ENCODE measurements at places on chromosomes 2 and 18.

DNA sequence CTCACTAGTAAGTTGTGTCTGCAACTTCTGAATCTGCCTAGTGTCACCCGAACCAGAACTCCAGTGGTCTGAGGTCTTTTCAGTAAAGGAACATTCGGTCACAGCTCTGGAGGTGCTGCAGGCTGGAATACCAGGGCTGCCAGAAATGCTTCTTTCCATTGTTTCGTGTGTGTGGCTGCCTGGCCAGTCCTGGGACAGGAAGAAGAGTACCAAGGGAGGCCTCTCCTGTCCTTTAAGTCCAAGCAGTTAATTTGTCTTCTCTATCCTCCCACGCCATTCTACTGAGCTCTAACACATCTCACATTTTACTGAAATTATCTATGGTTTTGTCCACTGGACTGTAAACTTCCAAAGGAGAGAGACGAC lies 196.0 kb downstream of the LNPK start:
- no peak for DNase-seq

- peak; percentile 88 for DNase-seq
Observed at GRCh38 chr2:108412995-108413710, 35.4 kb downstream of the SULT1C4 start.

DNA sequence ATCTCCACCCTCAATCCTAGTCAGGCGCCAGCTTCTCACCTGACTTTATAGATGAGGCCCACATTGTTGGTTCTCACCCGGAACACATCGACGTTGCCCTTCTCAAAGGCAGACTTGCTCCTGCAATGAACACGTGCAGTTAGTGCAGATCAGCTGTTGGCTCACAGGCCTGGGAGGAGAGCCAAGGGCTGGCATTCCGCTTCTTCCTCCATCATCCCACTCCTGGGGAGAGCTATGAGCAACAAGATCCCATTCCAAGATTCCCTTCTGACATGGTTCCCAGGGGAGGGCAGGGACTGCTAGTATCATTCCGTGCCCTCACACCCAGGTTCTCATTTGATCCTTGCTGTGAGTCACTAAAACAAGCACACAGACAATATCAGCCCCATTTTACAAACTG lies 15.1 kb downstream of the LOXHD1 start:
- DNase-seq: no peak

DNA sequence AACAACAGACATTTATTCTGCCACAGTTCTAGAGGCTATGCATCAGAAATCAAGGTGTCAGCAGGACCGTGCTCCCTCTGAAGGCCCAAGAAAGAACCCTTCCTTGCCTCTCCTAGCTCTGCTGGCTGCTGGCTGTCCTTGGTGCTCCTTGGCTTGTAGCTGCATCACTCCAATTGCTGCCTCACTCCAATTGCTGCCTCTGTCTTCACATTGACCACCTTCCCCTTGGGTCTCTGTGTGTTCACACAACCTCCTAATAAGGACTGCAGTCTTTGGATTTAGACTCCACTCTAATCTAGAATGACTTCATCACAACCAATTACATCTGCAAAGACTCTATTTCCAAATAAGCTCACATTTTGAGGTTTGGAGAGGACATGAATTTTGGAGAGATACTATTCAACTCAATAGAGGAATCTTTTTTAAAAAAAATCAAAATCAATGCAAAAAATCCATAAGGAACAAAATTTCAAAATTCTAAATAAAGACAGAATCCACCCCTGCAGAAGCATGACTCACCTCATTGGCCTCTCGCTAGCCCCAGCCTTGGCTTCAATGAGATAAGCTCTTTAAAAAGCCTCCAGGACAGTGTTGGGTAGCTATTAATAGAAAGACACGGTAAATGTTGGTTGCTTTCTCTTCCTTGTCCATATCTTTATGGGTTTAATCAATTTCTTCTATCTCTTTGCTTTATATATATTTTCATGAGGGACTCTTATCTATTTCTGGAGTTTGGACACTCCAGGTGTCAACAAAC lies 267.6 kb upstream of the MGAT5 start:
- DNase-seq: peak; percentile 6

GRCh38 chr2:161199912-161200701 lies 39.9 kb downstream of the TANK start:
- DNase-seq: no peak

GRCh38 chr18:25724997-25725396 lies 365.4 kb downstream of the SS18 start:
- no peak for DNase-seq

- no peak for DNase-seq
Observed at GRCh38 chr2:149737896-149738295, 150.3 kb upstream of the MMADHC start.

DNA sequence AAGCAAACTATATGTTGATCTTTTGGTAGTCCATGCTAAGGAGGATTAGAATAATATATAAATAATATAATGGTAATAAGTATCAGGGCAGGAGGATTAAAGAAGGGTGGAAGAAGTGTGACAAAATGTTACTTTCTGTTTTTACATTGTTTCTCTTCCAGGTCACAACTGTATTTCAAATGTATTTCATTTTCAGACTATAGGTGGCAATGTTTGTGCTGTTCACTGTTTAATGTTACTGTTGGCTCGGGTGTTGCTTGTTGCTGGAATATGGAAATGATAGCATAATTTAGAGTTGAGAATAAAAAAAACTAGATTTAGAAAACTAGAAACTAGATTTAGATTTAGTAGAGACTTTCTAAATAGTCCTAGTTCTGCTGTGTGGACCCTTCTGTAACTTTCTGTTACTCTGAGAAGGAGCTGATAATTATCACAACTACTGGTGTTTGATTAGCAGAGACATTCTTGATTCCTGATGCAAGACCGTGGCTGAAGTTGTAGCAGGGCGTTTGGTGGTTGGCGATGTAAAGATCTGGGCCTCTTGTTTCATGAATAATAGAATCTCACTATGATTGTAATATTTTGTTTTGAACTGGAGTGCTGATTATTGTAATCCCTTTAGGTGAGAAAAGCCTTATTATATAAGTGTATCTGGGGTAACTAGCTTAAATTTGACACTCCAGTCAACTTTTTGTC lies 7.9 kb downstream of the NEDD4L start:
- DNase-seq: peak; percentile 22

DNA sequence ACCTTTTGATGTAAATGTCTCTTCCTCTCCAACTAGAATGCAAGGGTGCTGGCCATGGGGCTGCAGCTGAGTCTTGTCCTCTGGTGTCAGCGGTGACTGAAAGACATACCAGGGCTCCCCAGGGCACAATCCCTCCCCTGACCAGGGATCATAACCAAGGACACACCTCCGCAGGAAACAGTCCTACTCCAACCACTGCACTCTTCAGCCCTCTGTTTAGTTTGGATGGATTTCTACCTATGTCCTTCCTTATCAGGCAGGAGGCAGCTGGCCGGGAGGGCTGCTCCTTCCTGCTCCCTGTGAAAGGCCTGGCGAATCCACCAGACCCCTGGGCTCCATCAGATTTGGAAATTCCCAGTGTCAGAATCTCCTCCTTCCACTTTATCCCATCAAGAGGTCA lies 185.2 kb upstream of the ID2 start:
- no peak for DNase-seq

- DNase-seq: no peak
Observed at GRCh38 chr2:71552356-71552755, 99.0 kb downstream of the DYSF start.

DNA sequence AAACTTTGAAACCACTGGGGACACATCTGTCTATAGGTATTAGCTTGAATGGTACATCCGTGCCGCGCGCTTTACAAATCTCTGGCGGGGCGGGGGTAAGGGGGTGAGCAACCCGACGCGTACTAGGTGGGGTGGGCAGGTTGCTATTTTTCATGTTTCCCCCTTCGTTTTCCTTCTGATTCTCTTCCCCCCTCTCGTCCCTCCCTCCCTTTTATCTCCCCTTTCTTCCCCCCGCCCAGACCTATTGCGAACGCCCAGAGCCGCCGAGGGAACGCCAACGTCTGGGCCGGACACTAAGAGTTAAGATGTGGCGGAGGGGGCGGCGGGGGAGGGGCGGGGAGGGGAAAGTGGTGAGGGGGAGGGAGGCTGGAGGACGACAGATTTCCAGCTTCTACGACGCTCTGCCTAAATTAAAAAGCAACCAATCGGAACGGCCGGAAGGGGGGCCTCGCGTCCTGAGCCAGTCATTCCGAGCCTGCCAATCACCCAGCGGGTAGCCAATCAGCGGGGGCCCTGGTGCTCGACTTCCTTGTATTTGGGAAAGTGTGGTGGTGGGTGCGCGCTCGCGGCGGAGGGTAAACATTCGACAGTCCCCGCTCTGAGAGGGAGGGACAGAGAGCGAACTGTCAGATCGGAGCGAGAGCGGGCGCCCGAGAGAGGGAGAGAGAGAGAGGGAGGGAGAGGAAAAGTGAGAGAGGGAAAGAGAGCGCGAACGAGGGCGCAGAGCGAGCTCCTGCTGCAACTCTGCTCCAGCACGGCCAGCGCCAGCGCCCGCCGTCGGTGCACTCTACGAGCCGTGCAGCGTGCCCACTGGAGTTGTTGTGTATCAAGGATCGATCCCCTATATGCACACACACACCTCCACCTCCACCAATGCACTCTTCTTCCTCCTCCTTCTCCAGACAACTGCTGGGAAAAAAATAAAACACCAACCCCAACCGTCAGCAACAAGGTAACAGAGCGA lies at the start of gene POU3F3:
Gene POU3F3, plus strand, starts transcription at position 582 of the 964 bp plus-strand sequence. CDS start 1,396 bp downstream, outside the sequence.
- DNase-seq: peak; percentile 96

DNA sequence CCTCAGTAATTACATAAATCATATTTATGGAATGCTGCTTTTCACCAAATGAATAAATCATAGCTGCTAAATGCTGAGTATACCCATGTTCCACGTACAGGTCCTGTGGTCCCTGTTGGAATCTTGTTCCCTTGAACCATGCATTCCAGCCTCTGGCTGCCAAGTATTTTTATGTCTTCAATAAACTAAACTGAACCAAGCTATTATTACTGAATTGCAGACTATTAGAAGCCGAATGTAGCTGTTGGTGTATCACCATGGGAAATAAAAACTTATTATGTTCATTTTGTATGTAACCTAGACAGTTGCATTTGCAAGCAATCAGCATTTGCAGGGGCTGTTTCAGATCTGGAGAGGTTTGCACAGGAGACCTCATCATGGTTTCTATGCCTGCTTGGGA lies 362.4 kb downstream of the ADCYAP1 start:
- DNase-seq: no peak

GRCh38 chr2:62569907-62570841 lies 64.2 kb upstream of the TMEM17 start:
- DNase-seq: peak; percentile 94

DNA sequence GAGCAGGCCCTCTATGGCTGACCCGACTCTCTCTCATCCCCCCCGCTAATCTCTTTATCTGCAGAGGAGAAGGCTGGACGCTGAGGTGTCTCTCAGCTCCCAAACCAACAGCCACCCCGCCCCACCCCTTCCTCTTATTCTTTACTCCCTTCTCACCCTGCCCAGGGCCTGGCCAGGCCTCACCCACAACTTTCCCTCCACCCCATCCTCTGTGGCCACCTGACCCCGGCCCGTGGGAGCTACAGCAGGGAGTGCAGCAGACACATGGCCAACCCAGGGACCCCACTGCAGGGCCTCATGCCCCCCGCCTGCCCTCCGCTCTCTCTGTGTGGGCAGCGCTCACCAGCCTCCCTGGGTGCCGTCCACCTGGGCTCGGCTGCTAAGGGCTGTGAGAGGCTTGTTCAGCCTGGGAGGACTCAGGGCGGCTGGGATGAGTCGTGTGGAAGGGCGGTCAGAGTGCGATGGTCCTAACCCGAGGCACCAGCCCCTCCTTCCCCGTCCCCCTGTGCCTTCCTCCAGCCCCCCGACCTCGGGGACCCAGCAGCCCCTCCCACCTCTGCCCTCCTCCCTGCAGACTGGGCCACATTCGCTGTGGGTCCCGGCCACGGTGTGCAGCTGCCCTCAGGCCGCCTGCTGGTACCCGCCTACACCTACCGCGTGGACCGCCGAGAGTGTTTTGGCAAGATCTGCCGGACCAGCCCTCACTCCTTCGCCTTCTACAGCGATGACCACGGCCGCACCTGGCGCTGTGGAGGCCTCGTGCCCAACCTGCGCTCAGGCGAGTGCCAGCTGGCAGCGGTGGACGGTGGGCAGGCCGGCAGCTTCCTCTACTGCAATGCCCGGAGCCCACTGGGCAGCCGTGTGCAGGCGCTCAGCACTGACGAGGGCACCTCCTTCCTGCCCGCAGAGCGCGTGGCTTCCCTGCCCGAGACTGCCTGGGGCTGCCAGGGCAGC lies 6.8 kb downstream of the NEU4 start:
- DNase-seq: no peak

DNA sequence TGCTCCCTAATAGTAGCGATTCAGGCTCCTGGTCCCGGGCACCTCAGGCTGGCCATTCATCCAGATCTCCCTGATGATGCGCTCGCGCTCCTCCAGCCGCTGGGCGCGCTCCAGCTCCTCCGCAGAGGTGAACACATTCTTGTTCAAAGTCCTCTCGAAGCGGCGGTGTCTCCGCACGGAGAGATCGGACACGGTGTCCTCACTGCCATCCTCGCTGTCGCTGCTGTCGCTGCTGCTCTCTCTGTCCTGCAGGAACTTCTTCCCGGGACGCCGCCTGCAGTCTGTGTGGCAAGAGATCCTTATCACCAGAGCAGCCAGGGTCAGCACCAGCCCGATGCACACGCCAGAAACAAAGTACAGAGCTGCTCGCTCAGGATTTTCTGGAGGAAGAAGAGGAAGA lies 67.5 kb downstream of the EVA1A start:
- no peak for DNase-seq

- no peak for DNase-seq
Observed at GRCh38 chr18:75377926-75378325, 49.6 kb downstream of the SMIM21 start.

DNA sequence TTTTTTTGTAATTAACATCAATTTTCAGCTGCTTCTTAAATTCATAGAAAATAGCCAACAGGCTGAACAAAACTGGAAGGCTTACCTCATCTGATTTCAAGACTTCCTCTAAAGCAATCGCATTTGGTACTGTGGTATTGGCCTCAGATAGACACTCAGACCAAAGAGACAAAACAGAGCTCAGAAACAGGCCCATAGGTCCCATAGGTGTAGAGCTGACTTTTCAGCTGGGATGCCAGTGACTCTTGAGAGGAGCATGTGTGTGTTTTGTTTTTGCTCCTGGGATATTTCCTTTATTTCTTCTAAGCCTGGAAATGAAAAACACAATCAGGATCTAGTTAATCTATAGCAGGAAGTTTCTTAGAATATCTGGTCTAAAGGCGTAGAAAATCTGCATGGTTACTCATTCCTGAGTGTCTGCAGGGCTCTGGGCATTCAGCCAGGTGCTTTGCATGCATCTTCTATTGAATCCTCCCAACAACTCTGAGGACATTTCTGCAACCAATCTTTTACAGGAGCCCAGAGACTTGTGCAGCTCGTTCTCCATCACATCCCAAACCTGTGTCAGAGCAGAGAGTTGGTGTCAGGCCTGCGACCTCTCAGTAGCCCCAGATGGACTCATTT lies 190.8 kb downstream of the RTP5 start:
- no peak for DNase-seq

- DNase-seq: no peak
Observed at GRCh38 chr18:33585431-33585775, 7.4 kb downstream of the ASXL3 start.

GRCh38 chr2:177074099-177074710 lies 138.4 kb upstream of the HNRNPA3 start:
- DNase-seq: no peak

- DNase-seq: no peak
Observed at GRCh38 chr2:8455236-8456150, 226.4 kb upstream of the ID2 start.

GRCh38 chr18:8703781-8704301 lies 1.5 kb upstream of the MTCL1 start:
- no peak for DNase-seq

All from SW480 (cell line).